ENCODE measurements at places on chromosomes 7 and 10. TPM values are rescaled to one million over a fixed set of nuclear protein-coding genes. Genes with fewer than 3 reads are reported as not detected.

HOXA7 gene
- 1.5 TPM for total RNA-seq

DNA sequence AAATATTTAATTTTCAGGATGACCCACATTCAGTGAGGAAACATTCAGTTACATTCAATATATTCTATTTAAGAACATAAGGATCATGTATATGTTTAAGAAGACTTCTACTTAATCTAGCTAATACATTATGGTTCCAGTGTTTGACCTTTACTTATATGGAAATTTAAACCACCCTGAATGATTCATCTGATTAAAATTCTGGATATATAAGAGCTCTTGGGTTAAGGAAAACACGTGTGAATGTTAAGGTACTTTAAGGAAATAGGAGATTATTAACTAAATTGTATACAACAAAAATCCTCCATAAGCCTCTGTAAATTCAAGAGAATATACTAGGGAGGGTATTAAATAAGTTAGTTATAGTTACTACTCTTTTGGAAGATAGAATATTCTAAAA is 40.9 kb downstream of the HDAC9 start:
- DNase-seq = no peak

- no peak for DNase-seq
These were observed 526.2 kb upstream of the PFKP start for GRCh38 chr10:2541176-2541575.

GRCh38 chr10:72058989-72059842 is 29.1 kb downstream of the SPOCK2 start:
- DNase-seq = no peak

GRCh38 chr10:123565691-123566660 is 100.2 kb upstream of the GPR26 start:
- DNase-seq = no peak

All from skin of body (tissue), 3 donors.